ENCODE measurements at places on chromosomes 7 and 10.

DNA sequence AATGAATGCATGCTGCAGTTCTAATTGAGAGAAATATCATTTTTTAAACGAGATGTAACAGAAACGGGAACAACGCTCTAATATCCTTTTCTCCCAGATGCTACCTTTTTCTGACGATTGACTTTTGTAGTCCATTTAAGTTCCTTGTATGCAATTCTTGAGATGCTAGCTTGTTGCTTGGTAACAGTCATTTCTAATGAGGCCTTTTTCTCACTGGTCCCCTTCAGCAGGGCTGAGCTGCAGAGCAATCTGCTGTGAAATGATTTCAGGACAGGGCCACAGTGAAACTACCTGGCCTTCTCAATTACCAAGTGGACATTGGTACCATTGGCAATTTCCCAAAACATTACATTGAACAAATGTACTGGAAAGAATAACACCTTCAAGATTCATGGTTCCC is 26.2 kb upstream of the FOXK1 start:
- no peak for DNase-seq

DNA sequence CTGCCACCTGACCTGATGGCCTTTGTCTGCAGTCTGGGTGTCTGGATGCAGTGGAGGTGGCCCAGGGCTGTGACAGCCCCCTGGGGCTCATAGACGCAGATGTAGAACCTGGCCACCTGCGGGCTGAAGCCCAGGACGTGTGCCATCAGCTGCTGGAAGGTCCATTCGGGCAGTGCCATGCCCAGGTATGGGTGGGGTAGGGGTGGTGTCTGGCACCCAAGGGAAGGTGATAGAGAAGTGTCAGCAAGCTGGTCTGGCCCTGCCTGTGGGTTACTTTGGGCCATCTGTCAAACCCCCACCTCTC is 6.1 kb upstream of the ZNF467 start:
- DNase-seq, result no peak

- DNase-seq, result no peak
Measured at GRCh38 chr10:11180228-11180627, 162.6 kb downstream of the CELF2 start.

DNA sequence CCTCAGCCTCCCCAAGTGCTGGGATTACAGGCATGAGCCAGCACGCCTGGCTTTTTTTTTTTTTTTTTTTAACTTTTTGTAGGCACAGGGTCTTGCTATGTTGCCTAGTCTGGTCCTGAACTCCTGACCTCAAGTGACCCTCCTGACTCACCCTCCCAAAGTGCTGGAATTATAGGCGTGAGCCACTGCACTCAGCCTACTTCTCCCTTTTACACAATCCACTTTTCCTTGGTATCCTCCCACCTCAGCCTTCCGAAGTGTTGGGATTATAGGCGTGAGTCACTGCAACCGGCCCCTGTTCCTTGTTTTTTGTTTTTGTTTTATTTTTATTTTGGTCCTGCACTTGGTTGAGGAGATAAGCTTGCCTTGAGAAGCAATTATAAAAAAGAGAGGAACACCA is 75.9 kb upstream of the KMT2C start:
- no peak for DNase-seq

GRCh38 chr7:82384051-82384464 is 59.5 kb downstream of the CACNA2D1 start:
- DNase-seq, result no peak

DNA sequence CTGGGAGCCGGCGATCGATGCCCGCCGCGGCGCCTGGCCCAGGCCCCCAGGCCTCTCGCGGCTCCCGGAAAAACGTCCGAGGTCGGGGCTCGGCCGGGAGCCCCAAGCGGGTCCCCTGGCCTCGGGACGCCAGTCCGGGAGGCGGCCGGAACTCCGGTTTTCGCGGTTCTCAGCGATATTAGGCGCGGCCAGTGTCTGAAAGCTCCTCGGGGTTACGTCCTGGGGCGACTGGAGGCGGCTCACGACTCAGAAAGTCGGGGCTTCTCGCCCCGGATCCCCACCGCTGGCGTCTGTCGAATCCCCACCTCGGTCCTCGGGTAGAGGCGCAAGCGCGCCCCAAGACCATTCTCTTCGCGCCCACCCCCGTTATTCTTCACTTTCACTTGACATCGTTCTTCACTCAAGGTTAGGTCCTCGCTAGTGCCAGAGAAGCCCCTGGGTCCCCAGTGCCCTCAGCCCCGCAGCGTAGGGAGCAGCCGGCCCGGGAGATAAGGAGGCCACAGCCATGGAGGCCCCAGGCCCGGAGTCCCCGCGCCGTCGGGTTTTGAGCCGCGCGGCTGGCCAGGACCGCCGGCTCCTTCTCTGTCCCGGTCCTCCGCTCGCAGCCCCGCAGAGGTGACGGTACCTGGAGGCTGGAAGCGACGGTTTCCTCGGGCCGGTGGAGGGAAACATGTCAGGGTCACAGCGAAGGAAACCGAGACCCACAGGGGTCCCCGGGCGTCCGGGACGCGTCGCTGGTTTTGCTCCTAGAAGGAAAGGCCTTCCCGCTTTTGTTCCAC is 35.2 kb upstream of the EBLN1 start:
- DNase-seq, result no peak

DNA sequence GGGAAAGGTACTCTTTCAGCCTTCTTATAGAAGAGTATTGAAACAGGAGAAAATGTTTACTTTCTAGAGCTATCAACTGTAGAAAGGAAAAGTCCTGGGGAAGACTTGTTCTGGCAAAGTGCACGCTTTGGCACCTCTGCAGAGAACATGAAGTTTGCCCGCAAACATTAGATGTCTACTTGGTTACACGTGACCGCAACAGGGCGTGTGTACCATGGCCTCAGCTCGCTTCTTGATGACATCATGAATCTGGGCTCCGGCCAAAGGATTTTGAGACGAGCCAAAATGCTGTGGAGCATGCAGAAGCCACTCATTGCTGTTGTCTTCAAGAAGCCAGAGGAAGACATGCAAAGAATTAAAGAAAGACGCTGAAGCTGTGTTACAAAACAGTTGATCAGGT is 8.6 kb upstream of the TAS2R60 start:
- DNase-seq, result no peak

GRCh38 chr7:100964630-100965029 is 4.7 kb upstream of the MUC12 start:
- no peak for DNase-seq

DNA sequence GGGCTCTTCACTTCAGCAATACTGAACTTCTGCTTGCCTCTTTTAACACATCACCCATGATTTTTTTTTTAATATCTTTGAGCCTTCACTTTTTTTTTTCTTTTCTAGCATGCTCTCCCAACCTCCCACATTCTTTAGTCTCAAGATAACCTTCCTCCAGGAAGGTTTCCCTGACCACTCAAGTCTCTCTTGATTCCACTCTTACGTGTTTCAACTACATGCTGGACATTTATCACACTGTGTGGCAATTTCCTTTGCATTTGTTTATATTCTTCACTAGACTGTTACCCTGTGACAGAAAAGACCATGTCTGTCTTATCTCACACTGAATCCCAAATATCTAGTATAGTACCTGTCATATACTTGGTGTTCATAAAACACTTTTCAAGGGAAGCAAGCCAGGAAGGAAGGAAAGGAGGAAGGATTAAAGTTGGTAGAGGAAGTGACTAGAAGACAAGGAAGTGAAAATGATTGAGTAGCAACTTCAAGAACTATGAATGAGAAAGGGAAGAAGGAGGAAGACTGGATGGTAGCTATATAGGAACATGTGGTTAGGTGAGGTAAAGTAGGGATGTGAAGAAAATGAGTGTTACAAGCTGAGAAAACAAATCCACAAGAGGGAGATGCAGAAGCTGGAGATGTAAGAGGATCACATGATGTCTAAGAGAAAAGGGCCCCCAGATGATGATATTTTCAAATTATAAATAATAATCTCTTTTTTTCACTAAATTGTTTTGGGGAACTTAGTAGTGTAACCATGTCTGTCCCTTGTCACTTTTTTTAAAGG is 40.4 kb downstream of the IFIT5 start:
- DNase-seq, result no peak

DNA sequence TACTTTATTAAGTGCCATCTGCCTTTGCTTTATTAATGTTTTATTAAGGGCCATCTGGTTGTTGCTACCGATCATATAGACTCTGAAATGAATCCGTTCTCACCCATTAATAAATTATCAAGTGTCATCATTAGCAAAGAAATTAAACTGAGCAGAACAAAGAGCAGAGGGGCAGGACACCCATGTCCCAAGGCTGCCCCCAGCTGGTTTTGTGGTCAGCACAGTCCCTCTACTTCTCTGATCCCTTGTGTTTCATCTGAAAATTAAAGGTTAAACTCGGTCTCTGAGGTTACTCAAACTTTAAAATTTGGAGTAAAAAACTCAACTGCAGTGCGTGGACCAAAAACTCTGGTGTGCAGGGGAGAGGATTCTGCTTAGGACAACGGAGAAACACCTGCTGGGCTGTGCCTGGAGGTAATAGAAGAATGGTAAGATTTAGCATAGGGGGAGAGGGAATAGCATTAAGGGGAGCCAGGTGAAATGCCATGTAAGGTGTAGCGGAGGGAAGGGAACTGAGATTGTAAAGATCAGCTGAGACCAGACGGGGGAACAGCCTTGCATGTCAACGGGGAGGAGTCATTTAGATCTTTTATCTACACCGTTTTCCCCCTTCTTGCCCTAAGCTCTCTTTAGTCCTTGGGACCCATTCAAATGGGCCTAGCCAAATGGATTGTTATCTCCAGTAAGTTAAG is 10.8 kb upstream of the GSDME start:
- peak; percentile 42 for DNase-seq

- DNase-seq, result no peak
Measured at GRCh38 chr10:23399701-23400144, 39.2 kb upstream of the OTUD1 start.

DNA sequence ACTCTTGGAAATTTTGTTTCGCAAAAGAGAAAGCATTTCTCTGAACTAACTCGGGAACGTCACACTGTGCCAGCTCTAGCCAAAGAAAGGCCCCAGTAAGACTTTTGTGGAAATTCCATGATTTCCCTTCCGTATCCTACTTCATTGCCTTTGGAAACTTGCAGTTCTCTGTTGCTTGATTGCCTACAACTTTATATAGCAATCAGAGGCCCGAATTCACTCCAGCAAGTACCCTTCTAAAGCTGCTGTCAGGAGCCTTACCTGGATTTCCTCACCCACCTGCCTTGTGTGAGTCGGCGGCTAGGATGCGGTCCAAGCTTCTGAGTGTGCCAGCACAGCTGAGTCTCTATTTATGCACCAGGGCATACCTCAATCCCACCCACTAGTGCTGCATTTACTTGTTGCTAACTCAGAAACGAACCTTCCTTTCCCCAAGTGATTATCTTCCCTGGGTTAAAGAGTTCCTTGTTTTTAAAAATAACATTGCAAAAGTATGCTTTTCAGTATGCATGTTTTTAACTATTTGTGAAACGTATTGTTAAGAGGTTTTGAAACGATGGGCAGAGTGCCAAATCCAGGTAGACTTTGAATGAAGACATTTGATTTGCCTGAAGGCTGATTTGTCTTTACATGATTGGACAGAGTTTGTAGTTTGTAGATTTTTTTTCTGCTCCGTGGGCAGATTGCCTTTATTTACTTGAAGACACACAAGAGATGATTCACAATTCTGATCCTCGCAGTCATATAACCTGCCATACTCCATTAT is at the start of gene AGR2:
TSS of gene AGR2 (minus strand) at position 326 of the 766 bp plus-strand sequence. CDS start 3,203 bp downstream, outside the sequence.
- DNase-seq, result no peak

GRCh38 chr7:51000956-51001355 is 218.3 kb upstream of the GRB10 start:
- no peak for DNase-seq

GRCh38 chr7:17013204-17013603 is 131.4 kb upstream of the AGR3 start:
- DNase-seq, result no peak

DNA sequence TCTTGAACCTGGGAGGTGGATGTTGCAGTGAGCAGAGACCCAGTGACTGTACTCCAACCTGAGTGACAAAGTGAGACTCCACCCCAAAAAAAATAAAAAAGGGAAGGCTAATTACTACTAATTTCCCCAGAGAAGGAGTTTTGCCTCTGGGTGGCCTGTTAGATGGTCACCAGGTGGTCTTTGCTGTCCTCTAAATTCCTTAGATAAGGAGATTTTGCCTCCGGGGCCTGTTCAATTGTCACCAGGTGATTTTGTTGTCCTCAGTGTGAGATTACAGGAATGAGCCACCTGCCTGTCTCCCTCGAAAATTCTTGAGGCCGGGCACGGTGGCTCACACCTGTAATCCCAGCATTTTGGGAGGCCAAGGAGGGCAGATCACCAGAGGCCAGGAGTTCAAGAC is 24.4 kb upstream of the ZMIZ2 start:
- DNase-seq, result no peak

GRCh38 chr7:412313-412710 is 107.3 kb downstream of the PDGFA start:
- no peak for DNase-seq

- no peak for DNase-seq
Measured at GRCh38 chr10:99443500-99443899, 13.1 kb upstream of the GOT1 start.

DNA sequence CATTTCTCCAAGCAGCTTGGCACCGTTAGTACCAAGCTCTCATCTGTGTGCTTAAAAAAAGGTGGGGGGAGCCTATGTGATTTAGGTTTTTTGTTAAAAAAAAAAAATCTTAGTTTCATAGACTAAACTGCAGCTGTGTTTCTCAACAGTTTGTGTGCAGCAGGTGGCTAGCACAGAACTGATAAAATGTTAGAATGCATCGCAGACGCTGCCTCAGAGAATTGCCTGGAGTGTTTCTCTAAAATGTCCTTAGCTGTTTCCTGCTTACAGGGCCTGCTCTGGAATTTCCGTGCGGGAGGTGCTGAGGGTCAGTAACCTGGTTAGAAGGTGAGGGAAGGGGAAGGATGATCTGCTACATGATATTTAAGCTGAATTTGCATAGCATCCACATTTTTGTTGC is 268.9 kb downstream of the PLXDC2 start:
- DNase-seq, result no peak

GRCh38 chr7:11252705-11253272 is 279.1 kb downstream of the PHF14 start:
- no peak for DNase-seq

DNA sequence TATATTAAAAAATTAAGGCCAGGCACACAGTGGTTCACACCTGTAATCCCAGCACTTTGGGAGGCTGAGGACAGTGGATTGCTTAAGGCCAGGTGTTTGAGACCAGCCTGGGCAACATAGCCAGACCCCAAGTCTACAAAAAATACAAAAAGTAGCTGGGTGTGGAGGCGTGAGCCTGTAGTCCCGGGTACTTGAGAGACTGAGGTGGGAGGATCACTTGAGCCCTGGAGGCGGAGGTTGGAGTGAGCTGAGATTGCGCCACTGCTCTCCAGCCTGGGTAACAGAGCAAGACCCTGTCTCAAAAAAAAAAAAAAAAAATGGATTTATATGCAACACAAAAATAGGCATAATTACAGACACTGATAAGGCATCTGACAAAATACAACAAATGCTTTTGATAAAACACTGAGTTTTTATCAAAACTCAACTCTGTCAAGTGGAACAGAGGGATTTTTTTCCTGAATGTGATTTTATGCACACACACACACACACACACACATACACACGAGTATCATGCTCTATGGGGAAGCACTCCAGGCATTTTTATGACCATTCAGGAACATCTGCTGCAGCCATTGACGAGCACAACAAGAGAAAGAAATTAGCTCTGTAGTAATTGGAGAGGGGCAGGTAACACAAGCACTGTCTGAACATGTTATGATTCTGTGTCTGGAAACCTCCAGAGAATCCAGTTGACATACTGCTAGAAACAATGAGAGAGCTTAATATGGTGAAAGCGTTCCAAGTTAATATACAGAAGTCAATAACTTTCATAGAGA is 193.1 kb downstream of the WDR37 start:
- peak; percentile 34 for DNase-seq
